ENCODE measurements at places on chromosomes 11 and 22.

- DNase-seq: no peak
These were observed 179.9 kb upstream of the PLET1 start for GRCh38 chr11:112440518-112440917.

- no peak for DNase-seq
These were observed 8.9 kb upstream of the PTPRJ start for GRCh38 chr11:47971501-47971900.

GRCh38 chr11:44596525-44597276 is 31.2 kb downstream of the CD82 start:
- DNase-seq: no peak

- no peak for DNase-seq
These were observed 16.9 kb downstream of the TNRC6B start for GRCh38 chr22:40194656-40195055.

GRCh38 chr11:76975513-76975912 is 58.7 kb upstream of the B3GNT6 start:
- no peak for DNase-seq

Data from KG1 (cell line).